ENCODE measurements at places on chromosomes 6 and 20.

- DNase-seq = no peak
Observed at GRCh38 chr6:122153557-122153956, 245.9 kb upstream of the HSF2 start.

GRCh38 chr6:71476371-71476770, 187.8 kb downstream of the OGFRL1 start:
- DNase-seq = no peak

DNA sequence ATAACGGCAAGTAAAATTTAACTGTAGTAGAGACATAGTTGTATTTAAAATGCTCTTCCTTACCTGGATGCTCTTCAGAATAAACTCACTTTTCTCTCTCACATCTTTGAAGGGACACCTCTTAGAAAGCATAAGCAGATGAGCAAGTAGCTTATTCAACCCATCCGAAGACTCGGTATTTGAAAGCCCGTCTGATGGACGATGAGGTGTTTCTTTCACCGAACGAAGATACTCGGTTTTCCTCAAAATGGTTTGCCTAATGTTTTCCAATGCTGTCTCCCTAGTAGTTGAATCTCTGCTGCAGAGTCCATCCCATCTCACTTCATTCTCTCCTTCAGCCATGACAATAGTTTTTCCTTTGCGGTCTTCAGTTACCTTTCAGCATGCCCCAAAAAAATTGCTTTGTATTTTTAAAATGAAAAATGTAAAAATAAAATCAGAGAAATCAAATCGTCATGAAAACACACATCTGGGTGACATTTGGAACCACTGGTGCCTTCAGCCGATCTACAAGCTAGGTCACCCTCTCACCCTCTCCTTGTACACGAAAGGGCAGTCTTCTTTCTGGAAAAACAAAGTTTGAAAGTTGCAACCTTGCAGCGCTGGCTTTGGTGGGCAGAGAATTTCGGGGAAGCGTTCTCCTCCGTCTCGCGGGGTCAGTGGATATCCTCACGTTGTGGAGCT, 772 bp downstream of the SESN1 start:
- DNase-seq = no peak

GRCh38 chr6:44645276-44645675, 257.8 kb downstream of the CDC5L start:
- DNase-seq = no peak

- DNase-seq = no peak
Observed at GRCh38 chr20:63045991-63046390, 39.2 kb upstream of the BHLHE23 start.

DNA sequence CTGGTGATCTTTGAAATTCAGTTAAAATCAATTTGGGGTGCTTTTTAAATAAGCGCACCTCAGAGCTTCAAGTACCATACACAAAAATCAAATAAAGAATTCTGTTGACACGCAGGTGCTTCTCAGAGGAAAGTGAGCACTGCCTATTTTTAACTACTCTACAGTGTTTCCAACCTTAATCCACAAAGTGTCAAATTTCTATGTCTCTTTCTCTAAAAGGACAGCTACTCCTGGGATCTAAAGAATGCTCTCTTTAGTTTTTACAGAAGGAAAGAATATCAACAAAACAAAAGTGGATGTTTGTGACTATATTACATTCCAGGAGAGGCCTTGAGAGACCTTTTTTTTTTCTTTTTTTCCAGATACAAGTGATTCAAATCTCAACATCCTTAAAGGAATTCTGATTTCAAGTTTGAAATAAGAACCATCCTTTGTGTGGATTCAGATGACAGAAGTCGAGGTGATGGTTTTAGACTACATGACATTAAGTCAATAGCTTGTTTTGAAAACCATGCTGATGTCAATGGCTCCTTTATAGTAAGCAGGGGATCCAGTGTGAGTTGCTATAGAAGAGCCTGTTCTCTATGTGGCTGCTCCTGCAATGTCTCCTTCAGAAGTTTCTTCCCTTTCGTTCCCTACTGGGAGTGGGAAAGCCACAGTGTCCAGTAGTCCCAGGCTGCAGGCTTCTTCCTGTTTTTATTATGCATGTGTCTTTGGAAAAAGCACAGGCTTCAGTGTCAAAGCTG, 67.2 kb upstream of the DEFB112 start:
- DNase-seq = no peak

DNA sequence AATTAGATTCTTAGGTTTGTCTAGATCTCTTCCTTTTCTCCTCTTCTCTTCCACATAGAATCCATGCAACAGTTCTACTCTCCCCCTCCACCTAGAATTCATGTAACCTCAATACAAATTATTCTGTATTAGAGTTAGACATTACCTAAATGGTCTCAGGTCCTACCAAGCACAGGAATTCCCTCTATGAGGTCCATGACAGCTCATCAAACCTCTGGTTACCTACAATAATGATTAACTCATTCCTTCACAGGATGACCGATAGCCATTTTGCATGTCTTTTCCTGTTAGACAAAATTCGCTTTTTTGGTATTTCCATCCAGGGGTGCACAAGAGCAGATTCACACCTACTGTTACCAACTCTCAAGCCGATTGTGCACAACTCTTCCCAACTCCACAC, 27.4 kb upstream of the BMP2 start:
- no peak for DNase-seq
